ENCODE measurements at places on chromosomes 3 and 15. TPM values are rescaled to one million over a fixed set of nuclear protein-coding genes. Genes with fewer than 3 reads are reported as not detected.
A peak's percentile ranks its signal among the peaks of the same experiment; 100 is the strongest.

- DNase-seq = no peak
Observed at GRCh38 chr3:87855211-87855610, 203.6 kb downstream of the CGGBP1 start.

GRCh38 chr15:27336676-27337075 is 365.7 kb downstream of the GABRG3 start:
- no peak for DNase-seq

- peak; percentile 63 for DNase-seq
Observed at GRCh38 chr15:90664650-90665287, 52.4 kb upstream of the BLM start.

- DNase-seq = no peak
Observed at GRCh38 chr3:39419742-39420315, 13.3 kb downstream of the RPSA start.

DNA sequence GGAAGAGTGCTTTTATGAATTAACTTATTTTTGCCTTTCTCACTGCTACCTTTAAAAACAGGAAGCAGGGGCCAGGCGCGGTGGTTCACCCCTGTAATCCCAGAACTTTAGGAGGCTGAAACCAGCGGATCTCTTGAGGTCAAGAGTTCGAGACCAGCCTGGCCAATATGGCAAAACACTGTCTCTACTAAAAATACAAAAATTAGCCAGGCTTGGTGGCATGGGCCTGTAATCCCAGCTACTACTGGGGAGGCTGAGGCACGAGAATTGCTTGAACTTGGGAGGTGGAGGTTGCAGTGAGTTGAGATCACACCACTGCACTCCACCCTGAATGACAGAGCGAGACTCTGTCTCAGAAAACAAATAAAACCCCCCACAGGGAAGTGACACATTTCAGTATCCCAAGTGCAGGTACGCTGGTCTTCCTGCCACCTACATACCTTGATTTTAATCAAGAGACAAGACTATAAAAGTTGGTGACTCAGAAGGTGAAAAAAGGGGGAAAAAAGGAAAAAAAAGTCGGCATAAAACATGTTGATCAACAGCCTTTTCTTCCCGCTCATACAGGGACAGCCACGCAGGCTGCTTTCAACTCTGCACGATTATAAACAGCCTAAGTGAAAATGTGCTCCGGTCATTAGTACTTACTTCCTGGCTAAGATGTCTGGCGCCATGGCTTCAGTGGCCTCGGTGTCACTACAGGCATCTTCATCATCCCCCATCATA is 18.8 kb downstream of the PPP1R2 start:
- DNase-seq = no peak

GRCh38 chr3:157263027-157263426 is 103.1 kb upstream of the CCNL1 start:
- no peak for DNase-seq

GRCh38 chr3:134477938-134478337 is 7.8 kb downstream of the ANAPC13 start:
- no peak for DNase-seq

DNA sequence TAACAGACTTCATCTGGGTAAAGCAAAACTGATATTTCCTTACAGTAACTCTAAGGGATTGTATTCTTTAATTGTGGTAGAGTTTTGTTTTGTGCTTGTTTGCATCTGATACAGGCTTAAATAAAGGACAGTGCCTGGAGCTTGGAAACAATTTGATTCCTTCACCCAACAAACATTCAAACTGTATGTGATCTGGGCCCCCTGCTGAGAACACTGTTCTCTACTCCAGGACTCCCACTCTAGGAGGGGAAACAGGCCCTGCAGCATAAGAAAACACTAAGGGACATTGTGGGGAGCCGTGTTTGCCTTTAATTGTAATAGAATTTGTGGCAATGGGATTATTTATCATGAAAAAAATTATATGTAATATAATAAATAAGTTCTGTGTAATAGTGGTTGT is 56.9 kb downstream of the CTDSPL start:
- DNase-seq = no peak

DNA sequence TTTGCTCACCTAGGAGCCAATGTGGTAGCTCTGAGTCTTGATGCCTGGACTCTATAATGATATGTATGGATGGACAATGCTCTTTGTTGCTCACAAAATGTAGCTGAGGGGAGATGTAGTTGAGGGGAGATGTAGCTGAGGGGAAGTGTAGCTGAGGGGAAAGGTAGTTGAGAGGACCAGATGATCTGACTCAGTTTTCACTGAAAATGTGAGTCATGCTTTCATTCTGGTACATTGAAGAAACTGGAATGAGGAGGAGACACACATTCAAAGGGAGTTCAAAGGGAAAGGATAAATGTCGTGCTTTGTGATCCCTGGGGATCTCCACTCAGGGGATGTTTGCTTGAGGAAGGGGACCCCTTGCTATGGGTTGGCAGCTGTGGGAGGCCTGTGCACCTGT is 302.9 kb upstream of the TRIM42 start:
- no peak for DNase-seq

DNA sequence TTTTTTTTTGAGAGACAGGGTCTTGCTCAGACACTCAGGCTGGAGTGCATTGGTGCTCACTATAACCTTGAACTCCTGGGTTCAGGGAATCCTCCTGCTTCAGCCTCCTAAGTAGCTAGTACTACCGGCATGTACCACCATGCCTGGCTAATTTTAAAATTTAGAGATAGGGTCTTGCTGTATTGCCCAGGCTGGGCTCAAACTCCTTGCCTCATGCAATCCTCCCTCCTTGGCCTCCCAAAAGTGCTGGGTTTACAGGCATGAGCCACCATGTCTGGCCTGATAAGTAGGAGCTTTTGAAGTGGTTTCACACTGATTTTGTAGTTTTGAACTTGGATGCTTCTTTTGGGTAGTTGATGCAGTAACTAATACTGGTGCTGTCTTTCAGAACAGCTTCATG is 7.8 kb downstream of the MAP2K1 start:
- DNase-seq = no peak

- DNase-seq = peak; percentile 16
Observed at GRCh38 chr3:182608832-182609231, 184.5 kb upstream of the ATP11B start.

GRCh38 chr3:178406206-178406605 is 130.0 kb upstream of the KCNMB2 start:
- peak; percentile 49 for DNase-seq

GRCh38 chr3:58639001-58639400 is 27.6 kb downstream of the FAM3D start:
- no peak for DNase-seq

GRCh38 chr3:137647179-137647578 is 116.9 kb upstream of the SOX14 start:
- DNase-seq = no peak

GRCh38 chr3:73954506-73954905 is 329.8 kb upstream of the PDZRN3 start:
- no peak for DNase-seq

GRCh38 chr3:42749753-42750231 is 23.3 kb downstream of the CCDC13 start:
- no peak for DNase-seq

GRCh38 chr3:186937017-186937875 is 6.9 kb downstream of the ST6GAL1 start:
- DNase-seq = no peak

DNA sequence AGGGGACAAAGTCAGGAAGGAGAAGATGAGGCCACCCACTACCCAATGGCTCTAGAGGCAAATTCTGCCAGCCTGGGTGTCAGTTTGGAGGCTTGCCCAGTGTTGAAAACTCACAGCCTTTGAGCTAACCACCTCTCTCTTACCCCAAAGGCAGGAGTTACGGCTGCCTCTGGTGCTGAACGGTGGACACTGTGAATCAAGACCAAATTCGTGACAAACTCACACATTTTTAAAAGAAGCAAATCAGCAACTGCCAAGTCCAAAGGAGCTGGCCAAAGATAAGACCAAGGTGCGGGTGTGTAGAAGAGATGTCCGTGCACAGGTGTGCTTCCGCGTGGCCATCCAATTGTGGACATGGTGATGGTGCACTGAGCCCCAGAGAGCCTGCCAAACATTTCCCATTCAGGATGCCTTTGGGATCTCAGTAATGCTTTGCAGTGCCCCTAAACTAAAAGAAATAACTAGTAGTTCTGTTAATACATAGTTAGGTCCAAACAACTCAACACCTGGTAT is 74.6 kb downstream of the FAM174B start:
- no peak for DNase-seq

DNA sequence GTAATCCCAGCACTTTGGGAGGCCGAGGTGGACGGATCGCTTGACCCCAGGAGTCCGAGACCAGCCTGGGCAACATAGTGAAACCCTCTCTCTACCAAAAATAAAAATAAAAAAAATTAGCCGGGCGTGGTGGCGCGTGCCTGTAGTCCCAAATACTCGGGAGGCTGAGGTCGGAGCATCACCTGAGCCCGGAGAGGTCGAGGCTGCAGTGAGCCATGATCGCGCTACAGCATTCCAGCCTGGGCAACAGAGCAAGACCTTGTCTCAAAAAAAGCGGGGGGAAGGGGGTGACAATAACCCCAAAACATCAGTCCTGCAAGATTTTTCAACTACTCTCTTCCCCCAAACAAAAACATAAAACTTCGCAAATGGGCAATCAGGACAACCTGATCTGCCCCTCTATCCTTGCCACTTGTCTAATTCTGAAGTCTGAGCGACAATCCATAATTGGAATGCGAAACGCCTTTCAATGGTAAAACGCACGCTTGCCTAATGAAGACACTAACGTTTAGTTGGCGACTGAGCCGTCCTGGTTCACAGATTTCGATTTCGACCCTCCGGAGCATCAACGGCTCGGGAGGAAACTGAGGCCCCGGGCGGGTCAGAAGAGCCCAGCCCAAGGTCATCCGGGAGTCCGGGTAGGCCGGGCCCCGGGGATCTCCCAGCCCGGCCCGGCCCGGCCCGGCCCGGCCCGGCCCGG is 868 bp downstream of the BTBD1 start:
- DNase-seq = peak; percentile 24

- DNase-seq = no peak
Observed at GRCh38 chr3:5565026-5565425, 377.5 kb downstream of the EDEM1 start.

DNA sequence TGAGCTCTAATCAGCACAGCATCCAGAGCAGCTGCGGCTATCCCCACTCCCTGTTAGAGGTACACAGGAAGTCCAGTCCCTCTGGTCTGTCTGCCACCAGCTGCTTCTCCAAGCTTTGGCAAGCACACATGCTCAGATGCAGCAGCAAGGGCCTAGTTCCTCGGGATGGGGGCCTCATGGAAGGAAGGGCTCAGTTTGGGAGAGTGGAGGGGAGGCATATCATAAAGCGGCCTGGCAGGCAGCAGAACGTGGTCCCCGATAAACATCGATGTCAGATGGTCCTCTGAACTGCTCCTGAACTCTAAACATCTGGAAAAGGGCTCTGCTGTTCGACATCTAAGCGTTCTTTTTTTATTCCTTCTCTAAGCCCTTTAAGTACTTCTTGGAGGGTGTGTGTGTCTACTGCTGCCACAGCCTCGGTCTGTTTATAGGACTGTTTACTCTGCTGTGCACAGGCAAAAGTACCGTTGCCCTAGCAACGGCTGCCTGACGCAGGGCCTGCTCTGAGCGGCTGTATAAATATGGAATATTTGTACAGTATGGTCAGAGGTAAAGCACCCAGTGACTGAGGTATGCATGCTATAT is 74.6 kb downstream of the PRICKLE2 start:
- peak; percentile 90 for DNase-seq

DNA sequence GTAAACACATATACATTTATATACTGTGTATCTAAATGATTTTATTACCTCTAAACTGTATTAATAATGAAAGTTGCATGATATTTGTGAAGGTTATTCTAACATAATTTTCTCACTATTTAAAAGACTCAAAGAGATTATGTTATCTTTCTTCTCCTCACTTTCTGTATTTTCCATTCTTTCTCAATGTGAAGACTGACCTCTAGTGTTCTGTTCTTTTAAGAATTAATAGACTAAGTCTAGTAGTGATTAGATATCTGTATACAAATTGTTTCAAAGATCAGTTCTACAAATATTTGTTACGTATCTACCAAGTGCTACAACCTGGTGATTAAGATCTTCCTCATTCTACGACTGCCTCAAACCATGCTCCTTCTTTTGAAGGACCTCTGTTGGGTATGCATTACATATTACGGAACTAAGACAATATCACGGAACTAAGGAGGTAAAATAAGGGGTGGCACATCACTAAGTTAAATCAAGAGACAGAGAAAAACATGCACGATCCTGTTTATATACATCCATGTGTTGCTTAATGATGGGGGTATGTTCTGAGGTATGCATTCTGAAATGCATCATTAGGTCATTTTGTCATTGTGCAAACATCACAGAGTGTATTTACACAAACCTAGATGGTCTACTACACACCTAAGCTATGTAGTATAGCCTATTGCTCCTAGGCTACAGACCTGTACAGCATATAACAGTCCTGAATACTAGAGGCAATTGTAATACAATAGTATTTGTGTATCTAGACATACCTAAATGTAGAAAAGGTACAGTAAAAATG is 161.5 kb upstream of the KBTBD8 start:
- DNase-seq = no peak

DNA sequence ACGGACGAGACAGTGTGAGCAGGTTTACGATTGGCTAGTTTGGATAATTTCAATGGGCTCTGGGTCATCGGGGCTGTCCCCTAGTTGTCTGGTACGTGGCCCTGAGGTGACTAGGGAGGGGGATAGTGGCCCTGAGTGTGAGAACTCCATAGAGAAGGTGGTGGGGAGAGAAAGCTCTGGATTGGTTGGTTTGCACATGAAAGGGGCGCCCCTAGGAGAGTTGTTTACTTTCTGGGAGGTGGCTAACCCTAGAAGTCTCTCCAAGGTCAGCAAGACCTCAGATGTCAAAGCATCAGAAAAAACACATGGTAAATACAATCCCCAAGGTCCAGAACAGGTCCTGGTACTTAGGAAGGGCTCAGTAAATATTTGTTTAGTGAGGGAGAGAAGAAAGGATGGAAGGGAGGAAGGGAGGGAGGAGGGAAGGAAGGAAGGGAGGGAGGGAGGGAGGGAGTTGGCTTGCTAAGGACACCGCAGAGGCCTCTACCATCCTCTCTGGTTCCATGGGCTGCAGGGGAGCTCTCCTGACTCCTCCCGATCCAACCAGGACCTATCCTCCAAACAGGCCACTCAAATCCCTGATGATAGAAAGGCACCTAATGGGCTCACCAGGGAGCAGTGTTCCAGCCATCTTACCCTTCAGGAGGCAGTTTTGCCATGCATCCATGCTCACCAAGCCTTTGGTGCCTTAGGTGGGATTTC is 3.0 kb upstream of the TRH start:
- DNase-seq = no peak

- DNase-seq = no peak
Observed at GRCh38 chr3:100033903-100034471, 80.3 kb downstream of the FILIP1L start.

- DNase-seq = no peak
Observed at GRCh38 chr3:29649815-29650547, 369.1 kb downstream of the RBMS3 start.

Gene ITGB5
- 26.1 TPM for polyA plus RNA-seq

Gene EBLN2
- 3.6 TPM for polyA plus RNA-seq

Gene TTC23
- 22.4 TPM for polyA plus RNA-seq

Gene ARGFX
- polyA plus RNA-seq = not detected

Gene AADACL2
- not detected for polyA plus RNA-seq

Gene CRABP1
- polyA plus RNA-seq = 25.2 TPM

Gene GNAT1
- not detected for polyA plus RNA-seq

Gene MST1R
- polyA plus RNA-seq = 1.2 TPM

Gene NANOGP8
- not detected for polyA plus RNA-seq

Gene SCAMP5
- 7.7 TPM for polyA plus RNA-seq

Gene SEMA7A
- 6.7 TPM for polyA plus RNA-seq

Gene FOXB1
- polyA plus RNA-seq = not detected

All from muscle of arm (tissue), 14 donors.